Left renal cortex interstitium (tissue), 4 donors: ENCODE measurements at places on chromosomes 7 and 10. TPM values are rescaled to one million over a fixed set of nuclear protein-coding genes. Genes with fewer than 3 reads are reported as not detected.

Gene DNAH11
- polyA plus RNA-seq, result 5.2 TPM

Gene ANKRD16
- polyA plus RNA-seq, result 15.5 TPM

Gene FAM180A
- 0.19 TPM for polyA plus RNA-seq

Gene KIF5B
- polyA plus RNA-seq, result 170 TPM

Gene CYP2C19
- polyA plus RNA-seq, result not detected

Gene NRP1
- 145 TPM for polyA plus RNA-seq
